HS-27A (cell line): ENCODE measurements at places on chromosomes 12 and 14.

- DNase-seq = no peak
Measured at GRCh38 chr14:31881531-31882310, 195.4 kb upstream of the ARHGAP5 start.

DNA sequence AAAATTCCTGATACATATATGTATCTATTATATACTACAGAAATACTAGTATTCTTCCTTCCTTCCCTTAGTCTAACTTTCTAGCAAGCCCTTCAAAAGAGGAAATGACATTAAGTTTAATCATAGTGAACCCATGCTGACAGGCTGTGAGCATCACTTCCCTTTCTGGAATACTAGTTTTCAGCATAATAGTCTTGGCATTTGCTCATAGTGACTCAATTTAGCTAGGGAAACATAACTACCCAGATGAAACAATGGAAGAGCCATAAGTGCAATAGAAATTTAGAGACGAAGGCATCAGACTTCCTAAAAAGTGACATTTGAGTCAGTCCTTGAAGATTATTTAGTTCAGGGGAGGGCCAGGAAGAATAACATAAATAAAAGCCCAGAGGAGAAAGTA lies 184.5 kb upstream of the CRY1 start:
- no peak for DNase-seq

GRCh38 chr12:126358806-126359205 lies 1293.6 kb downstream of the AACS start:
- DNase-seq = no peak

GRCh38 chr12:104402630-104403029 lies 54.1 kb upstream of the CHST11 start:
- DNase-seq = no peak

- DNase-seq = no peak
Measured at GRCh38 chr12:15171012-15171655, 50.1 kb downstream of the RERG start.

DNA sequence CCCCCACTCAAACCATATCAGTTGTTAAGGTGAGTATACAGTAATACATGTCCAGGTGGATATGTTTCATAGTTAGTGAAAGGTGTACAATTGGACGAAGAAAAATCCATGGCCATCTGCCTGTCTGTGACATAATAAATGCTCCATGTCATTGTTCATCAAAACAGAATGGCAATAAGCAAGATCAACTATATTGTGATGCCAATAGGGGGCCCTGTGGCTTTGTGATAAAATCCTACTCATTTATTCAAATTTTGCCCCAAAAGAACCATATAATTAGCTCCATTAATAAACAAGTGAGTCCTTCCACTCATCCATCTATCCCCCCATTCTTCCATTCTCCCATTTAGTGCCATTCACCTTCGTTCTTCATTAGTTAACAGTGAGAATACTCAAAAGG lies 102.0 kb downstream of the MGST1 start:
- DNase-seq = no peak

GRCh38 chr12:57866308-57867019 lies 19.9 kb upstream of the CTDSP2 start:
- DNase-seq = no peak

GRCh38 chr12:101889211-101889752 lies 11.9 kb downstream of the DRAM1 start:
- DNase-seq = no peak

GRCh38 chr12:22802883-22803630 lies 178.1 kb downstream of the ETNK1 start:
- DNase-seq = no peak

- DNase-seq = no peak
Measured at GRCh38 chr12:15193946-15194345, 27.3 kb downstream of the RERG start.

- DNase-seq = no peak
Measured at GRCh38 chr12:100820314-100820713, 25.7 kb downstream of the ANO4 start.

DNA sequence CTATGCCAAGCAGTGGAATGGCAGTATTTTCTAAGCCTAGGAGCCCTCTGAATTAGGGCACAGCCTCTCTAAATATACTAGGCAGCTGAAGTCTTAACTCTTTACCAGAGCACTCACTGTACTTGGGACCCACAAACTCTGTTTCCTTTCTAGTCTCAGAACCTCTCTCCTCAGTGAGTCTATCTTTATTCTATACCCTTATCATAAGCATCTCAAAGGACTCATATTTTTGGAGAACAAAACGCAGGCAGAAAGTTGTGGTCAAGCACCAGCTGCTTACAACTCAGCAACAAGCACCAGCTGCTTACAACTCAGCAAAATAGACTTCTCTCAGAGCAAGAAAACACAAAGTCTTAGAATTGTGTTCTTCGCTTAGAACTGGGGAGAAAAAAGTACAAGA lies 993 bp downstream of the CCDC196 start:
- DNase-seq = no peak
